ENCODE measurements at places on chromosomes 3 and 15.

DNA sequence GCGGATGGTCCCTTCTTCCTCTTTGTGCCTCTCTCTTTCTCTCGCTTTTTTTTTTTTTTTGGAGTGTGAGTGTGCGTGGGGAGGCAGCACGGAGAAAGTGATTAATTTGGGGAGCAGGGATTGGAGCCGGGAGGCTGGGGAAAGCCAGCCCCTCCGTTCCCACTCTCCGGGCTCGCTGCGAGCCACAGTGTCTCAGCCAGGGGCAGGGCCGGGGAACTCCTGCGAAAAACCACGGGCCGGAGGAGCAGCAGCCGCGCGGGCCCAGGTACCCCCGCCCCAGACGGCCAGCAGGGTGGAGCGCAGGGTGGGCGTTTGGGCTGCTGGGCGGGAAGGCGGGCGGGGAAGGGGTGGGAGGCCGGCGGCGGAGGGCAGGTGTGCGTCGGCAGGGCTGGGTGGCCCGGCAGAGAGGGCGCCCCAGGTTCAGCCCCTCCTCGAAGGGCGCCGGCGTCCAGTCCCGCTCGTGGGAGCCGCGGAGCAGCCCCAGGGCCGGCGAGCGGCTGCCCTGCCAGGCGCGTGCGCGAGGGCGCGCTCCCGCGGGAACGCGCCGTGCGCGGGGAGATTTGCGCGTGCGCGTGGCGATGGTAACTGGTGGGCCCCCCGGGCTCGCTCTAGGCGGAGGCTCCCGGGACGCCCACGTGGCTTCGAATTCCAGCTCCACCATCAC lies 1.4 kb downstream of the CHL1 start:
- no peak for DNase-seq

DNA sequence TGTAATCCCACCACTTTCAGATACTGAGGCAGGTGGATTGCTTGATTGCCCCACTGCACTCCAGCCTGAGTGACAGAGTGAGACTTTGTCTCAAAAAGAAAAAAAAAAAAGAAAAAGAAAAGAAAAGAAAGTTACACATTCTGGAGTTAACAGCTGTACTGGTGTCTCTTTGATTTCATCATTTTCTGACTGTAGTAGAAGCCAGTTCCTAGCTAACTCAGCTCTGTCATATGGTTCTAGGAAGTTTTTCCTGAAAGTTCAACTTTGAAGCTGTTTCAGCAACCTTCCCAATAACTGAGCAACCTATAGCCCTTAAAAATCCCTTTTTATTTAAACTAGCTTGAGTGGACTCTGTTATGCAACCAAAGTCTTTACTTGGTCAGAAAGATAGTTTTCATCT lies 104.6 kb upstream of the STRIT1 start:
- DNase-seq = peak; percentile 38

GRCh38 chr15:38411902-38412301 lies 42.0 kb upstream of the FAM98B start:
- no peak for DNase-seq

DNA sequence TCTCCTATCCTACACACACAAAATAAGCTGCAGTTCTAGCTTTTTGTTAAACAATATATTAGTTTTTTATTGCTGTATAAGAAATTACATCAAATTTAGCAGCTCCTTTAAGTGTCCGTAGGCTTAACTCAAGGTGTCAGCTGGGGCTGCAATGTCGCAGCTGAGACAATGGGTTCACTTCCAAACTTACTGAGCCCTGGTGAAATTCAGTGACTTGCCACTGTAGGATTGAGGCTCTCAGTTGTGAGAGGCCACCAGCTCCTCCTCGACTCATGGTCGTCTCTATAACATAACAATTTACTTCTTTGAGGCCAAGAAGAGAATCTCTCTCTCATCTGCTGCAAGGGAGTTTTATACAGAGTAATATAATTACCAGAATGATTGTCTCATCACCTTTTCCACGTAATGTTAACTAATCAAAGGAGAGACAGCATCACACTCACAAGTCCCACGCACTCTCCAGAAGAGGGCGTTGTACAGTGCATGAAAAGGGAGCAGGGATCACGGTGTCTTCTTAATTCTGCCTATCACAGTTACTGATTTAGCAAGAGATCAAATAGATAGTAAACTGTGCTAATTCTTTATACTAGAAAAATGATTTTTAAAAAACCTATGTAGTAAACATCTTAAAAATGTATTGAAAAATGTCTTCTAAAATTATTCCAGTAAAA lies 735.6 kb upstream of the GBE1 start:
- DNase-seq = no peak

GRCh38 chr3:54240-54639 lies 142.3 kb upstream of the CHL1 start:
- no peak for DNase-seq

GRCh38 chr3:125231895-125232294 lies 19.3 kb upstream of the SLC12A8 start:
- peak; percentile 81 for DNase-seq

- no peak for DNase-seq
These were observed 68.5 kb downstream of the CHSY1 start for GRCh38 chr15:101183226-101183930.

GRCh38 chr15:59473226-59473625 lies 35.2 kb downstream of the FAM81A start:
- no peak for DNase-seq

GRCh38 chr3:190017521-190018288 lies 103.0 kb downstream of the P3H2 start:
- DNase-seq = peak; percentile 69

DNA sequence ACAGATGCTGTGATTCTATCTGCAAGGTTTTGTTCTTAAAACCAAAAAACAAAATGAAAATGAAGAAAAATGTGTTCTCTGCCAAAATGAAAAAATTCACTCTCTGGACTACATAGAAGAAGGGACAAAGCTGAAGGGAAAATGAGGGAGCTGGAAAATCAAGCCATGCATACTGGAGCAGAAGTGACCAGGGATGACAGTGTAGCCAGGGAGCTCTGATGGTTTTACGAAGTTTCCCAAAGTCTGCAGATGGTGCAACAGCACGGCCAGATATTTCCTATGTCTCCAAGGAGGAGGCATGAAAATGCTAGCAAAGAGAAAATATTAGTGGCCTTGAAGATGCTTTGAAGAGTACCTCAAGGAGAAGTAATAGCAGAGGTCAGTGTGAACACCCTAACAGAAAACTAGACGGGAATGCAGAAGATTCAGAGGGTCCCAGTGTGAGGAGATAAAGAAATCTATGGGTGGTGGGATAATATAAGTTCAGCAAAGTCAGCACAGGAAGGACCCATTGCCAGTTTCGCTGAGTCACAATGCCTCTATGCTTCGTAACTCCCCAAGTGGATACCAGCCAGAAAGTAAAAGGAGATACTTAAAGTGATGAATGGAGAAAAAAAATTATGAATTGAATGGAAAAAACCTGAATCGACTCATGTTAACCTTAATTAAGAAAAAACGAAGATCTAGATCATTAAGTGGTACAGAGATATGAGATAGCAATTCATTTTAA lies 39.0 kb upstream of the POMGNT2 start:
- peak; percentile 85 for DNase-seq

DNA sequence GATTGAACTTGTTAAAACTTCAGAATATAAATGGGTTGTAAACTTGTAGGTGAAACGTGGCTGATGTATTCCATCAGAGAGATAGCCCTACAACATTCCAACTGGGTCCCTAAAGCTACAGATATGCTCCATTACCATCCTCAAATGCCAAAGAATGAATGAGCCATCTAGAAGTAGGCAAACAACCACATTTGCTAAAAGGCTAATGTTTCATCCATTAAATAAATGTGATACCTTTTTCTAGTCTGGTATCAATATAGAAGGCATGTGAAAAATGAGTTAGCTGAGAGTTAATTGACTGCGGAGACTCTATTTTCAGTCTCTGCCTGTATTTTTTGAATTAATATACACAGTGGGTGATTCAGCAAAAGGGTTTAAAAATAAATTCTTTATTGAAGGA lies 203.8 kb downstream of the RBMS3 start:
- no peak for DNase-seq

DNA sequence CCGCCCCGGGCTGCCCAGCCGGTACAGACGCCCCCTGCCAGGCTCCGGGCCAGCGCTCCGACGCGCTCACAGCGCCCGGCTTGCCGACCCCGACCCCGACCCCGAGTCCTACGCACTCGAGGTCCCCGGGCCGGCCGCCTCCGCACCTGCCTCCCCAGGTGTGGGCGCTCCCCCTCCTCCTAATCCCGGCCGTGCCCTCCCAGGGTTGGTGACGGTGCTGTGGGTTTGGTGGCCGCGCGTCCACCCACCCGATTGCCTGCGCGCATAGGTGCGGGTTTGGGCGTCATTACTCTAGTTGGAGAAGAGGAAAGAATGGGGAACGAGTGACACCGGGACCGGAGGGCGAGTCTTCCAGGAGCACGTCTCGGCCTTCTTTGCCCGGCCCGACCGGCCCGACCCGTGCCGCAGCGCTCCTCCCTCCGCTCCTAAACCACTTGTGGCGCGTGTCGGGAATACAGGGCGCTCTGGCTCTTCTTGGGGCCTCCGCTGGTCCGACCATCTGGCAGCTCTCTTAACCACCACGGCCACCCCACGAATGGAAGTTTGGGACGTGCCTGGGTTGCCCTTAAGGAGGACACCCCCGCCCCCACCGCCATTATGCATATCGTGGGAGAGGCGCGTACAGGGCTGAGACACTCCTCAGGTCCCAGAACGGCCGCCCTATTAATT lies 810 bp upstream of the THRB start:
- peak; percentile 59 for DNase-seq

GRCh38 chr3:120013481-120013880 lies 80.8 kb downstream of the GSK3B start:
- no peak for DNase-seq

DNA sequence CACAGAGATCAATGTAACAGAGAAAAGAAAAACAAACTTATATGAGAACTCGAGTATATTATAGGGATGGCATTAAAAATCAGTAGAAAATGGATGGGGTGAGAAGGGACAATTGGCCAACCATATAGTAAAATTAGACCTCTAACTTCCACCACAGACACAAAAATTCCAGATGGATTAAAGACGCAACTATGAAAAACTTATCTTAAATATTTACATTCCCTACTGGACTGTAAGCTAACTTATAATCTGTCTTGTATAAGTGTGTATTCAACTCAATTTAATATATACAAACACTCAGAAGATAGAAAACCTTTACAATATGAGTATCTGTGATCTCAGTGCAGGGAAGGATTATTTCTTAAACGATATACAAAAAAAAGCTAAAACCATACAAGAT lies 3.0 kb downstream of the MFAP1 start:
- DNase-seq = no peak

DNA sequence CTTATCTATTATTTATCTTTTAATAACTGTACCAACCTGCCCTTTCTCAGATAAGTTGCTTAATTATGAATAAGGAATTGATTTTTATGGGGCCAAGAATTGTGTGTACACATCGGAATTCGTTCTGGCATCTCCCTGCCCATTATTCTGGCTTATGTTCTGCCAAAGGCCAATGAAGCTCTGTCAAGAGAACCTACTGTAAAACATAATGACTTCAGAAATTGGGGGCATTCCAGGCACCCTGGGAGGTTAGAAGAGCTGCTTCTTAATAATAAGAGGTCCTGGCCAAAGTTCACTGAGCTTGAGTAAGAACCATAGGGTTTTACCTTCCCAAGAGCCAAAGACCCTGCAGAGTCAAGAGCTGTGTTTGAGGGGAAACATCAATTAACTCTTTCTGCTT lies 261.7 kb downstream of the SLC9A9 start:
- peak; percentile 60 for DNase-seq

DNA sequence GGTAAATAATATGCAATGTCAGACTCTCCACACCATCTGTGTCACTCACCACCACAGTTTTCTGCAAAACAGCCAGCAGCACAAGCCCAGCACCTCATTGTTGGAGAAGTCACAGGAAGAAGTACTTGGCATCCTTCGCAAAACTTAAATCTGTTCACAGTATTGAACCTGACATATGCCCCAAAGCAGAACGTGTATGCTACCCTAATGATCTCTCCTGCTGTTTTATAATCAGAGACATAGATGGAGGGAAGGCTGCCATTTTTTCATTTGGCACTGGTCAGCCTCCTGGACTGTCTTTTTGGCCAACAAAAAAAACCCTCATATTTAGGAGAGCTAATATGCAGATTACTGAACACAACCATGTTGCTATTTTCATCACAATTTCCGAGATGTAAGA lies 1272.9 kb downstream of the ROBO1 start:
- no peak for DNase-seq

DNA sequence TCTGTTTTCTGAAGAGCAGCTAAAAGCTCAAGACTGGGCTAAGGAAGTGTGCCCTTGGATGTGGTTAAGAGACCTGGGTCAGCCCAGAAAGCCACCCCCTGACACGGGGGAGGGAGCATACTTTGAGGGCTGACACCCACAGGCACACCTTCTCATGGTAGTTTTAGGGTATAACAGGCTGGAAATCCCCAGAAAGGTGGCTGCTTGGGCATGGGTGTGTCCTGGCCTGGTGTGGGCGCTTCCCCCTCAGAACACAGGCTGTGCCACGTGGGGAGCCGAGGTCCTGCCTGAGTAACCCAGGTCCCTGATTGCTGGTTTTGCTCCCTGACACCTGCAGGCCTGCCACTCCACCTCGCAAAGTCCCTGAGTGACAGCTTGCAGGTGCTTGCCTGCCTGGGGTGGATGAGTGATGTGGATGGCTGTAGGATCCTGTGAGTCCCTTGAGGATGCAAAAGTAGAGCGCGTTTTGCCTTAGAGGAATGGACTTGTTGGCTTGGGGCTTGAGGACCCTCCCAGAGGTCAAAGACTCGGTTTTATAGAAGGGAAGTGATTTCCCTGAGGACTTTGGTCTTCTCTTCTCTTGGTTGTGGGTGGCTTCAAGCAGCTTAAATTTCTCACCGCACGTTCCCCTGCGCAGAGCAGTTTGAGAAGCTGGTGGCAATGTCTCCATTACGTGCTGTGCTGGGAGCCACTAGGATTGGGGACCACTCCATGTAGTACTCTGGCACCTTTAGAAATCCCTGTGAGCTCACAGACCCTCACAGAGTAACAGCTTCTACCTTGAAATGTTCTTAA lies 94.4 kb downstream of the DNASE1L3 start:
- no peak for DNase-seq

- DNase-seq = peak; percentile 6
These were observed 775.6 kb downstream of the ROBO2 start for GRCh38 chr3:77815467-77815866.

GRCh38 chr3:181723625-181724191 lies 12.0 kb downstream of the SOX2 start:
- DNase-seq = no peak

- no peak for DNase-seq
These were observed 478.7 kb upstream of the UBE2E2 start for GRCh38 chr3:22724420-22724819.

DNA sequence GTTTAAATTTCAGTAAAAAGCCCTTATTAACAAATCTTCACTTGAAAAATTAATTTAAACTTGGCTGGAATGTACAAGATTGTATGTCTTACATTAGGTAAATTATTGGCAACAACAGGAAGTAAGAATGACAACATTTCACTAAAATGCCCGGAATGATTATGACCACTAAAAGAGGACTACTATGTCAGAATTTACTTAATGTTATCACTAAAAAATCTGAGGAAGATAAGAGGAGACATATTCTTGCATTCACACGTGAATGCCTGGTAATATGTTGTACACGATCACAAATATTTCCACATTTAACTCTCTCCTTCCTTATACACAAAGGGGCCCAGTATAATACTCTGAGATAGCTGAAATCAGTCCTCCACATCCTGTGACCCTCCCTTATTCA lies 29.7 kb downstream of the VGLL3 start:
- DNase-seq = no peak

- no peak for DNase-seq
These were observed 59.1 kb downstream of the IQSEC1 start for GRCh38 chr3:13013994-13014754.

- DNase-seq = no peak
These were observed 176.6 kb downstream of the NSMCE3 start for GRCh38 chr15:29093065-29093435.

- peak; percentile 78 for DNase-seq
These were observed 36.7 kb downstream of the TM2D3 start for GRCh38 chr15:101615414-101615985.
